Activated naive CD8-positive, alpha-beta T cell treated with anti-CD3 and anti-CD28 coated beads for 36 hours (primary cell): ENCODE measurements at places on chromosomes 5 and 9. TPM values are rescaled to one million over a fixed set of nuclear protein-coding genes. Genes with fewer than 3 reads are reported as not detected.

GRCh38 chr9:92159058-92159457 is 43.8 kb upstream of the SPTLC1 start:
- no peak overlapping the region for H3K27ac ChIP-seq
- H3K36me3 ChIP-seq = no peaks in the 10 kb centered on the region
- H3K27me3 ChIP-seq = peaks cover 24% of the 10 kb centered on the region
- no peak for DNase-seq

The GPR150 gene
- total RNA-seq = 0.52 TPM

DNA sequence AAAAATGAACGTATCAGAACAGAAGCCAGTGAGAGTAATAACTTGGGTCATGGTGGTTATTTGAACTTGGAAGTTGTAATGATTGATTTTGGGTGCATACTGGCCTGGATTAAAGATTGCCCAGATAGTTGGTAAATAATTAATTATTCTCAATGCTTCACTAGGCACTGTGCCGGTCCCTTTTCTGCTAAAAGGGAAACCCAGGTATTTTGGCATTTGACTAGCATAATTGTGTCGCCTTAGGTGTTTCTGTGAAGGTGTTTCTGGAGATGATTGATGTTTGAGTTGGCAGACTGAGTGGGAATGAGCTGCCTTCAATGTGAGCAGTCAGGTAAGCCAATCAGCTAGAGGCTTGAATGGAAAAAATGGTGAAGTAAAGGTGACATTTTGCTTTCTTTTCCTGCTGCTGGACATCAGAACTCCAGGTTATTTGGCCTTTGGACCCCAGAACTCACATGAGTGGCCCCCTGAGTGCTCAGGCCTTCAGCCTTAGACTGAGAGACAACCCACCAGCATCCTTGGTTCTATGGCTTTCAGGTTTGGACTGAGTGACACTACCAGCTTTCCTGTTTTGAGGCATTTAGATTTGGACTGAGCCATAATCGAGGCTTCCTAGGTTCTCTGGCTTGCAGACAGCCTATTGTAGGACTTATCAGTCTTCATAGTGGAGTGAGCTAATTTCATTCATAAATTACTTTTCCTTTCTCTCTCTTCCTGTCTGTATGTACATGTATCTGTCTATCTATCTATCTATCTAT is 120.7 kb upstream of the PAPPA start:
- no peak overlapping the region for H3K27ac ChIP-seq
- no peak overlapping the region for H3K4me3 ChIP-seq
- DNase-seq = no peak
- no peaks in the 10 kb centered on the region for H3K4me1 ChIP-seq

DNA sequence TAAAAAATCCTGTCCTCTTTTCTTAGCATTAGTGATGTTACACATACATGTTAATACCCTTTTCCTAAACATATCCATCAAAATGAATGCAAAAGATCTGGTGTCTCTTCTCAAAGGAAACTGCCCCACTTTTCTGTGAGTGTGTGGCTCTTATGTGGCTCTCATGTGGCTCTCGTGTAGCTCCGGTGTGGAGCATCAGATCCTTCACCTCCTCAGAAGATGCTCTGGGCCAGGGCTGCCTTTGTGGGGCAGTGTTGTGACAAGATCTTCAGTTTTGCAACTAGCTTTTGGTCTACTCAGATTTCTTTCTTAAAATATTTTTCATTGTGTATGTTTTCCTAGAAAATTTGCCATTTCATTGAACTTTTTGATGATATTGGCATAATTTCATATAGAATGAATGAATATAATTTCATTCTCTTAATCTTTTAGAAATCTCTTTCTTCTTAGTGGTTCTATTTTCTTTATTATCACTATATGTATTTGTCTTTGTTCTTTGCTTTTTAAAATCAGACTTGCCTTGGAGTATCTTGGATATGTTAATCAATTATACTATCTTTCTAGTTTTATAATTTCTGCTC is 19.4 kb downstream of the GARNL3 start:
- DNase-seq = peak; percentile 6
- no peak overlapping the region for H3K4me3 ChIP-seq
- peaks cover 44% of the 10 kb centered on the region for H3K27me3 ChIP-seq
- H3K27ac ChIP-seq = no peak overlapping the region
- H3K36me3 ChIP-seq = no peaks in the 10 kb centered on the region

DNA sequence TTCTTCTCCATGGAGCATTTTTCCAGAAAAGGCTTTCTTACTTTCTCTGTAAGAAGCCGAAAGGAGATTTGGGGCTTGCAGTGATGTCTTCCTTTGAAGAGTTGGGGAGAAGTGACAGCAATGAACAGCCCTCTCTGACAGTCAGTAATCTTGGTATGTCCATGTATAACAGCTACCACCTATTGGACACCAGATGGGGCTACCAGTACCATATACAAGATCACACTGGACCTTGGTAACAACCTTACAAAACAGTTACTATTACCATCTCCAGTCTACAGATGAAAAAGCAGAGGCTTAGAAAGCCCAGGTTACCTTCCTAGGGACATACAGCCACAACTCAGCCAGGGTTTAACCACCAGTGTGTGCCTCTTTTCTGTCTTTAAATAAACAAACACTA is 272.7 kb upstream of the TRPC7 start:
- no peak overlapping the region for H3K27ac ChIP-seq
- H3K27me3 ChIP-seq = no peaks in the 10 kb centered on the region
- H3K4me1 ChIP-seq = no peaks in the 10 kb centered on the region

GRCh38 chr5:138706655-138707480 is 46.4 kb upstream of the CTNNA1 start:
- H3K4me3 ChIP-seq = no peak overlapping the region
- peaks cover 92% of the 10 kb centered on the region for H3K27me3 ChIP-seq
- no peak for DNase-seq
- H3K36me3 ChIP-seq = no peaks in the 10 kb centered on the region
- H3K4me1 ChIP-seq = no peaks in the 10 kb centered on the region
- H3K27ac ChIP-seq = no peak overlapping the region

GRCh38 chr5:55816342-55816741 is 34.8 kb upstream of the IL31RA start:
- H3K27me3 ChIP-seq = peaks cover 24% of the 10 kb centered on the region
- H3K4me1 ChIP-seq = peaks cover 4% of the 10 kb centered on the region
- H3K36me3 ChIP-seq = no peaks in the 10 kb centered on the region
- DNase-seq = no peak

GRCh38 chr9:6153425-6153824 is 62.2 kb upstream of the IL33 start:
- H3K27ac ChIP-seq = no peak overlapping the region
- no peak for DNase-seq
- H3K4me3 ChIP-seq = no peak overlapping the region
- H3K36me3 ChIP-seq = no peaks in the 10 kb centered on the region
- no peaks in the 10 kb centered on the region for H3K4me1 ChIP-seq

DNA sequence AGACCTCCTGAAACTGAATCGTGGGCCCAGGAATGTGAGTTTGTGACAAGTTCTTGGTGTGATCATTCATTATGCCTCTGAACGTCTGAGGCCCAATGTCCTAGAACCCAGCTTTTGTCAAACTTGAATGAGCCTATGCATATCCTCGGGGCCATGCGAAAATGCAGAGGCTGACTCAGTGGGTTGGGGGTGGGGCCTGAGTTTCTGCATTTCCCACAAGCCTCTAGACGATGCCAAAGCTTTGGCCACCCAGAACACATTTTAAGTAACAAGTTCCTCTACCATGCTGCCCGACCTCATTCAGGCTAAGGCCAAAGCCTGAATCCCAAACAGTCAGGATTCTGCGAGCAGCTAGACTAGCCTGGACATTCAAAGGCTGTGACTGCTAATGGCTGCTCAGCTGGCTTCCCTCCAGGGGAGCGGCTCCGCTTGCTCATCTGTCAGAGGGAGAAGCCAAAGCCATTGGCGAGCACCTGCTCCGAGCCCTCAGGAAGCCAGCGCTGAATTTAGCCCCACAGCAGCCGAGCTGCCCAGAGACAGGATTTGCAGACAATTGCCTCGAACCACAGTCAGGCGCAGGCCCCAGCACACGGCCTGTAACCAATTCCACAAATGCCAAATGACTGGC is 177.5 kb downstream of the ZDHHC21 start:
- no peak overlapping the region for H3K27ac ChIP-seq
- H3K36me3 ChIP-seq = no peaks in the 10 kb centered on the region

GRCh38 chr5:40240111-40240510 is 439.6 kb upstream of the PTGER4 start:
- H3K27ac ChIP-seq = no peak overlapping the region
- peak; percentile 11 for DNase-seq
- peaks cover 6% of the 10 kb centered on the region for H3K4me1 ChIP-seq
- no peaks in the 10 kb centered on the region for H3K36me3 ChIP-seq
- no peaks in the 10 kb centered on the region for H3K27me3 ChIP-seq

GRCh38 chr9:12859704-12860251 is 85.0 kb downstream of the LURAP1L start:
- H3K36me3 ChIP-seq = no peaks in the 10 kb centered on the region
- H3K4me3 ChIP-seq = no peak overlapping the region
- no peaks in the 10 kb centered on the region for H3K27me3 ChIP-seq

DNA sequence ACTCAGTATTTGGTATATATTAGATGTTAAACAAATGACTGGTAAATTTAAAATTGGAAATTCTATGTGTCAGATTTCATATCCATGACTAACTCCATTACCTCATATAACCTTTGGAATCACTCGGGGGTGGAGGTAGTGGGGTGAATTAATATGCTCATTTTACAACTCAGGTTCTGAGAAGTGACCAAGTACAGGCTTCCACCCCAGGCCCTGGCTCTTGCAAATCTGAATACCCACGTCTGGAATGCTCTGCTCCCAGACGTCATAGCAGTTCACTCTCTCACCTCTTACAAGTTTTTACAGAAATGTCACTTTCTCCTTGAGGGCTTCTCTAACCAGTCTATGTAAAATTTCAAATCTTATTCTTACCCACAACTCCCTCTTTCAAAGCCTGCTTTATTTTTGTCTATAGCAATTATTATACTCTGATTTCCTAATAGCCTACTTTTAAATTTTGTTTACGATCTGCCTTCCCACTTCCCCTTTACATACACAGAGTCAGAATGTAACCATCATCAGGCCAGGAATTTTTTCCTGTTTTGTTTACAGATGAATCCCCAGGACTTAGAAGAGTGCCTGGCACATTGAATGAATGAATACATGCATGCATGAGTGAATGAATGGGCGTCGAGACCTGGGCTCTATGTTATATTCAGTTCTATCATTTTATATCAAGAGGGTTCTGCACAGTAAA is 134.1 kb upstream of the IFNE start:
- no peak overlapping the region for H3K4me3 ChIP-seq
- no peak for DNase-seq
- peaks cover 2% of the 10 kb centered on the region for H3K36me3 ChIP-seq
- H3K4me1 ChIP-seq = peaks cover 45% of the 10 kb centered on the region
- no peak overlapping the region for H3K27ac ChIP-seq

- H3K4me3 ChIP-seq = no peak overlapping the region
- DNase-seq = no peak
- no peaks in the 10 kb centered on the region for H3K36me3 ChIP-seq
- H3K27ac ChIP-seq = no peak overlapping the region
- no peaks in the 10 kb centered on the region for H3K4me1 ChIP-seq
- no peaks in the 10 kb centered on the region for H3K27me3 ChIP-seq
Measured at GRCh38 chr5:105929858-105930257, 1740.9 kb downstream of the EFNA5 start.

The PRPF4 gene
- total RNA-seq = 65.9 TPM
